Esophagus muscularis mucosa (tissue), 4 donors: ENCODE measurements at places on chromosomes 11 and 22. TPM values are rescaled to one million over a fixed set of nuclear protein-coding genes. Genes with fewer than 3 reads are reported as not detected.

Gene RIC3
- total RNA-seq, result 12.8 TPM

Gene ZP1
- total RNA-seq, result 0.26 TPM

Gene TESMIN
- 0.78 TPM for total RNA-seq

Gene TENM4
- 4.1 TPM for total RNA-seq

Gene TNNI2
- total RNA-seq, result not detected

Gene OR52A5
- not detected for total RNA-seq

Gene PKDREJ
- total RNA-seq, result not detected

Gene C11orf91
- not detected for total RNA-seq

Gene PARVG
- total RNA-seq, result 7.1 TPM

Gene APOL3
- 46.2 TPM for total RNA-seq

Gene LMO1
- 0.50 TPM for total RNA-seq

DNA sequence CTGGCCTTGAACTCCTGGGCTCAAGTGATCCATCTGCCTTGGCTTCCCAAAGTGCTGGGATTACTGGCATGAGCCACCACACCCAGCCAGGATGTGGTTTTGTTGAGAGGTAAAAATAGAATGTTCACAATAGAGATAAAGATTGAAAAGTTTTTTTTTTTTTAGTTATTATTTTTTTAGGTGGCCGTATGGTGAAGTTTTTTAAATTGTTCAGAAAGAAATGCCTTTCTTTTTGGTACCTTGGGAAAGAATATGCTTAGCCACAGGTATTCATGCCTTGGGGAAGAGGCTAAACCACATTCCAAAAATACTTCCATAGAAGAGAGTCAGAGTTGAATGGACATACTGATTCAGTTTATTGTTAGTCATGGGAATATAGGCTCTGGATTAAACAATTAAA is 143.4 kb downstream of the C11orf91 start:
- H3K27me3 ChIP-seq, result no peaks in the 10 kb centered on the region
- no peaks in the 10 kb centered on the region for H3K4me1 ChIP-seq

GRCh38 chr11:34987617-34988016 is 71.2 kb downstream of the PDHX start:
- H3K27ac ChIP-seq, result no peak overlapping the region
- no peak for DNase-seq
- no peak overlapping the region for H3K4me3 ChIP-seq
- no peaks in the 10 kb centered on the region for H3K4me1 ChIP-seq

GRCh38 chr11:12253843-12254281 is 123.5 kb upstream of the PARVA start:
- peaks cover 71% of the 10 kb centered on the region for H3K36me3 ChIP-seq
- H3K27me3 ChIP-seq, result no peaks in the 10 kb centered on the region
- peak overlapping the region; percentile 43 for H3K27ac ChIP-seq
- no peak overlapping the region for H3K4me3 ChIP-seq
- H3K4me1 ChIP-seq, result peaks cover under 1% of the 10 kb centered on the region

DNA sequence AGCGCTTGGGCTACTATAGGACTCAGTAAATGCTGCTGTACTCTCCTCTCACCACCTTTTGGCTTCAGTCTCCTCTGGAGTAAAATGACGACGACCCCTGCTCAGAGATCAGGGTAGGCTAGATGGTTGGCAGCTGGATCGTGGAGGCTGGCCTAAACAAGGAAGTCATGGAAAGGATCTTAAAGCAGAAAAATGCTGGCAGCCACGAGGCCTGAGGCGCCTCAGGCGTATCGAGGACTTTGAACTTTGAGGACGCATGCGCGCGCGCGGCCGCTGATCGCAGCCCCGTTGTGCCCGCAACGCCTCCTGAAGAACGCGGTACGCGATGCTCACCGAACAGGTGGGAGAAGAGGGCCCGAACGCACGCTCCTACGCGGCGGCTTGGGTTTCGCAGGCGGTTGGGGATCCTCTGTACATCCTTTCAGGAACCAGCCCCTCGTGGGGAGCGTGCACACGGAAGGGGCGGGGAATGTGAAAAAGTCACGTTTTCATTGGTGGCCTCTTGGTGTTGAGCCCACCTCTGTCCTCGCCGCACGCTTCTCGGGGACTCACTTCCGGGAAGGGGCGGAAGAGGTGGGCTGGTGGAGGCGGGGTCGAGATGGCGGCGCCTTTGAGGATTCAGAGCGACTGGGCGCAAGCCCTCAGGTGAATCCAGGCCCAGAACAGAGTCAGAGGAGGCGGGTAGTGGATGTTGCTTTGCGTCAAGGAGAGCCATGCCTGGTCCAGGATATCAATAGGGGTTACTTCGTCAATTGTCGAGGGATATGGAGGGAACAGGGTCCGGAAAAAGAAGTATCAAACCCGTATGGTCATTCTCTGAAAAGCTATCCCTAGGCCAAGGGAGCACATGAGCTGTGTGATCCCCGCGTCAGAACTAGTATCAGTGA is at the start of the genes COA4 and PAAF1:
COA4 (minus strand) TSS at position 423 of the 887 bp plus-strand sequence. CDS start 3,468 bp downstream, outside the sequence.
PAAF1 (plus strand) TSS at position 576 of the 887 bp plus-strand sequence; CDS start at position 599, 23 bp downstream.
- H3K4me3 ChIP-seq, result peak within 1 kb of the TSS; percentile 84
- no peaks in the 10 kb centered on the region for H3K27me3 ChIP-seq
- peaks cover 37% of the 10 kb centered on the region for H3K4me1 ChIP-seq
- H3K36me3 ChIP-seq, result peaks cover 37% of the 10 kb centered on the region

DNA sequence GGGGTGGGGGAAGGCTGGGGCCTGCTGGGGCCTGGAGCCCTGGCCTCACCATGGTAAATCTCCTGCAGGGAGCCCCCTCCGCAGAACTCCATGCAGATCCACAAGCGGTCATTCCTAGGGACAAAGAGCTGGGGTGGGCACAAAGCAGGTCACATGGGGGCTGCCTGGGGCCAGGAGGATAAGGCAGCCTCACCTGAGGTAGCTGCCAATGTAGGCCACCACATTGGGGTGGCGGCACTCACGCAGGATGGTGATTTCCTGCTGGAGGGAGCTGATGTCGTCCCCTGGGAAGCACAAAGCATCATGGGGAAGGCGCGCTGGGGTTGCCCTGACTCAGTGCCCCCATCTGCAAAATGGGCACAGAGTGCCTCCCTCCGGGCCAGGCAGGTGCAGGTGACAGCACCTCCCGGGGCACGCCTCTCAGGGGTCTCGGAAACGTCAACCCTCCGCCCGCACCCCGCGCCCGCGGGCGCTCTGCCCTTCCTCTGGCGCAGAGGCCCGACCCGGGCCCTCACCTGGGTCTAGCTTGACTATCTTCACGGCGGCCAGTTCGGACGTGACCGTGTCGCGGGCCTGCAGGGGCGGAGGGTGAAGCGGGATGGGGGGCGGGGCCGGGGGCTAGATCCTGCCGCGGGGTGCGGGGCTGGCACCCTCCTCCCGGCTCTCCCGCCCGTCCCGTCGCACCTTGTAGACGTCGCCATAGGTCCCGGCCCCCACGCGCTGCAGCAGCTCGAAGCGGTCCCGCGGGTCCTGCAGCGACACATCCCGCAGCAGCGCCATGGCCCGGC is 450 bp downstream of the MAP4K2 start:
- peak overlapping the region; percentile 89 for H3K27ac ChIP-seq
- peaks cover 56% of the 10 kb centered on the region for H3K36me3 ChIP-seq
- no peak for DNase-seq
- H3K4me1 ChIP-seq, result peaks cover 38% of the 10 kb centered on the region
- no peaks in the 10 kb centered on the region for H3K27me3 ChIP-seq

- no peaks in the 10 kb centered on the region for H3K27me3 ChIP-seq
- H3K4me1 ChIP-seq, result peaks cover 42% of the 10 kb centered on the region
- no peak for DNase-seq
Measured at GRCh38 chr22:46070215-46070802, 80.0 kb upstream of the PPARA start.

- no peaks in the 10 kb centered on the region for H3K4me1 ChIP-seq
- H3K27ac ChIP-seq, result no peak overlapping the region
- H3K27me3 ChIP-seq, result no peaks in the 10 kb centered on the region
- no peak overlapping the region for H3K4me3 ChIP-seq
- DNase-seq, result no peak
Measured at GRCh38 chr11:33598426-33599069, 102.1 kb downstream of the C11orf91 start.

DNA sequence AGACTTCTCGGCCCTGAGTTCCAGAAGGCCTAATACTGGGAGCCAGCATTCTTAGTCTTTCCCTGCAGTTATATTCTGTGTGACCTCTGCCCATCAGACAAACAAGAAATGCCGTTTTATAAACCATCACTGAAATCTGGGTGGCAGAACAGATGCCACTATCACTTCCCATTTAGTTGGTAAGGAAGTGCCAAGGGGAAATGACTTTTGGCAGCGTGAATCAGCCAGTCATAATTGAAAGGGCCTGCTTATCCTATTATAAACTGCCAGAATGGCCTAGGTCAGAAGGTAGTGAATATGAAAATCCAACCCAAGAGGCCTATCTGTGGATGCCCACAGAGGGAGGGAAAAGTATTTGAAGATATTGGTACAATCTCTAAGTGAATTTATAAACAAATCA is 646.8 kb upstream of the CCDC90B start:
- H3K4me3 ChIP-seq, result no peak overlapping the region
- DNase-seq, result no peak
- H3K27ac ChIP-seq, result no peak overlapping the region
- H3K36me3 ChIP-seq, result no peaks in the 10 kb centered on the region
- no peaks in the 10 kb centered on the region for H3K27me3 ChIP-seq

DNA sequence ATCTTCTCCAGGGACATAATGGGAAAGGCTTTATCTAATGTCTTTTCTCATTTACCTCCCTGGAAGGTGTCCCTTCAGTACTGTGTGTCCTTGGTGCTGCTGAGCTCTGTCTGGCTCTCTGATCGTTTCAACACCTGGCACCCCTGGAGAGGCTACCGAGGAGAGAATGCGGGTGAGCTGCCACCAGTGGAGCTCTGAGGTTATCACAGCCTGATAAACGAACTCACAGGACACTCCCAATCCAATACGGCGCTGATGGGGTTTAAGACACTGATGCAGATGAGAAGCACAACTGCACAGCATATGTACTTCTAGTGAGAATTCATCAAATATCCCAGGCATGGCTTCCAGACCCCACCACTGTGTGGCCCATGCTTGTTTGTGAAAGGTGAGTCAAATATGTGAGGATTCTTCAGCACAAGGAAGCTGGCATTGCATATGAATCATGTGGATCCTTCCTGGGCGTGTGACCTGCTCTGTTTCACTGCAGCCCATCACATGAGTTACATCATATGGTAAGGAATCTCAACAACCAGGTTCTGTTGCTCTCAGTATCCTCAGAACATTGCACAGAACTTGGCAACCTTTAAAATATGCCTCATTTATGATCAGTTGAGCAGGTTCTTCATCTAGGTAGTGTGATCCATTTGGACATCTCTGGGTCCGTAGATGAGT is 34.8 kb upstream of the VWA5A start:
- peaks cover 70% of the 10 kb centered on the region for H3K27me3 ChIP-seq
- no peaks in the 10 kb centered on the region for H3K36me3 ChIP-seq
- H3K27ac ChIP-seq, result no peak overlapping the region
- DNase-seq, result no peak
- peaks cover 8% of the 10 kb centered on the region for H3K4me1 ChIP-seq

- no peak overlapping the region for H3K27ac ChIP-seq
- no peaks in the 10 kb centered on the region for H3K27me3 ChIP-seq
- DNase-seq, result no peak
- no peaks in the 10 kb centered on the region for H3K4me1 ChIP-seq
Measured at GRCh38 chr11:127052404-127052803, 51.8 kb upstream of the KIRREL3 start.

DNA sequence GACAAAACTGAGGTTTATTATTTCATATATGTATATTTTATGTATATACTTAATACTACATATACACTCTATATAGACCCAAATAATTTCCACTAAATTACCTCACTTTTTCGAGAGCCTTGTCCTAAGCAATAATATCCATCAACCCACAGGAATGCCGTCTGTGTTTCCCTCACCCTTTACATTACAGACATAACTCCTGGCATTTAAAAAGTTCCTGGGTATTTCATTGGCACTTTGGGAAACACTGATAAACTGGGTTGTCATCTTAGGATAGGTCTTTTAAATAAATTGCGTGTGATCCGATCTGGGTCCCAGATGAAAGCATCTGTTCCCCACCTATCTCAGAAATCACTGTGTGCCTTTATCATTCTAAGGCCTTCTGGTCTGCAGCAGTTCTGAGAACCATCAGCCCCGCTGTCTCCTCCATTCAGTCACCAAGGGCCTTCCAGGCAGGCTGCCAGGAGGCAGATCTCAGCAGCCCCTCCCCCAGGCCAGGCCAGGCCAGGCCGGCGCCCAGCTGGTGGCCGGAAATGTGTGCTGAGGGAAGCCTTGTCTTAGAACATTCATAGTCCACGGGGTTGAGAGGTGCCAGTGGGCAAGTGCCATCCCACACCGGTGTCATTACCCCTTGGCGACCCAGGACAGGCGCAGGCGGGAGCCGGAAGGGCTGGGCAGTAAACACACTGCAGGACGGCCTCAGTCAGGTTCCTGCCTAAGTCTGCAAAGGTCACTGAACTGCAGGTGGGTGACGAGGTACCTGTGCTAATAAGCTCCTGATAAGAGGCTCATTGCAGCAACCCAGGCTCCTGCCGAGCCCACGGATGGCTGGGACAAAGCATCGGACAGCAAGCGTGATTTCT is 3.3 kb downstream of the FGF19 start:
- H3K27ac ChIP-seq, result no peak overlapping the region
- peaks cover 39% of the 10 kb centered on the region for H3K27me3 ChIP-seq

GRCh38 chr11:125404811-125405790 is 91.0 kb downstream of the FEZ1 start:
- H3K4me1 ChIP-seq, result peaks cover 10% of the 10 kb centered on the region
- no peaks in the 10 kb centered on the region for H3K36me3 ChIP-seq
- no peaks in the 10 kb centered on the region for H3K27me3 ChIP-seq
- no peak overlapping the region for H3K27ac ChIP-seq
- H3K4me3 ChIP-seq, result peak overlapping the region; percentile 25
- no peak for DNase-seq

- no peak for DNase-seq
- H3K27ac ChIP-seq, result no peak overlapping the region
- no peak overlapping the region for H3K4me3 ChIP-seq
Measured at GRCh38 chr11:86787656-86788055, 12.7 kb upstream of the PRSS23 start.

GRCh38 chr11:3147257-3147619 is 17.9 kb downstream of the OSBPL5 start:
- peaks cover 46% of the 10 kb centered on the region for H3K4me1 ChIP-seq
- no peak for DNase-seq
- H3K27me3 ChIP-seq, result no peaks in the 10 kb centered on the region
- no peaks in the 10 kb centered on the region for H3K36me3 ChIP-seq
- H3K27ac ChIP-seq, result no peak overlapping the region

- H3K36me3 ChIP-seq, result peaks cover 33% of the 10 kb centered on the region
- no peaks in the 10 kb centered on the region for H3K27me3 ChIP-seq
- H3K4me1 ChIP-seq, result peaks cover 14% of the 10 kb centered on the region
- no peak for DNase-seq
Measured at GRCh38 chr11:16814410-16815046, 76.1 kb downstream of the C11orf58 start.

- no peaks in the 10 kb centered on the region for H3K36me3 ChIP-seq
- DNase-seq, result no peak
- H3K4me1 ChIP-seq, result peaks cover 19% of the 10 kb centered on the region
- no peak overlapping the region for H3K27ac ChIP-seq
Measured at GRCh38 chr11:69131644-69132300, 24.0 kb upstream of the SMIM38 start.
